ENCODE measurements at places on chromosomes 1 and 21.

DNA sequence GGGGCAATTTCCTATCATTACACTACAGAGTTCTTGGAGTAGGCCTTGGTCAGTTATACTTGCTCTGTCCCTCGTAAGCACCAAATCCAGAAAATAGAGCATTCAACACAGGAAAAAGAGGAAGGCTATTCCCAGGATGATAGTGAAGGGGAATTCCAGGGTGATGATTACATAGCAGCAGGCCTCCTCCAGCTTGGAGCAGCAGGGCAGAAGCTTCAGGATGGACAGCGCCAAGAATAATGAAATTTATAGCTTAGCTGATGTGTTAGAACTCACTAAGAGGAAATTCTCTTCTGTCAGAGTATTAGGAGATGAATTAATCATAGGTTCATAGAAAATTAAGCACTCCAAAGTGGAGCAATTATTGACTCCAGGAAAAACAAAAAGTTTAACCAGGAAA, 10.8 kb upstream of the SMAP2 start:
- DNase-seq = no peak

DNA sequence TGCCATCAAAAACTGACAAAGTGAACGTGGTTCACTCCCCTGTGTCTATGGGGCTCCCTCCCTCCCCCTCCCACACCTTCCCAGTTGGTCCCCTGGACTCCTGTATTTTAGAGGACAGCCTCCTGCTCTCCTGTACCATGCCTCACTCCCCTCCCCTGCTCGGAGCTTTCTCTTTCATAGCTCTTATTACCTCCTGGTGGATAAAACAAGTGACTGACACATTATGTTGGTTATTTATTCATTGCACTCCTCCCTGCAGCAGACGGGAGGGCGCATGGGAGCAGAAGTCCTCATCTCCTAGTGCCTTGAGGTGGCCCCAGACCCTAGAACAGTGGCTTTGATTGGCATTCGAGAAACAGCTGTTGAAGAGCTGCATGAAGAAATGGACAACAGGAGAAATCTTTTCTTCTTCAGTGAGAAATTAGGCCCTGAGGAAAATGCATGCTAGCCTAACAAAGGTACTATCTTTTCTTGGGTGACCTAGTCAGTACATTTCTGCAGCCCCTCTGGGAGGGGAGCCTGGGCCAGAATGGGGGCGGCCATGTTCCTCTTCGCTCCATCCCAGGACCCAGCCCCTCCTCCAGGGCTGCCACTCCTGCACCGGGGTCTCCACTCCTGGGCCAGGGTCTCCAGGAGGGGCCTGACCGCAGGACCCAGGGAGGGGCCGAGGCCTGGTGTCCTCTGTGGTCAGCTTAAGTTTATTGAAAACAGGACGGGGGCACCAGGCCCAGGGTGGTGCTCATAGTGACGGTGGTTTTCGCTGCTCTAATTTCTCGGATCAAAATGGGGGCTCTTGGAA, 1.2 kb upstream of the TFF1 start:
- no peak for DNase-seq

DNA sequence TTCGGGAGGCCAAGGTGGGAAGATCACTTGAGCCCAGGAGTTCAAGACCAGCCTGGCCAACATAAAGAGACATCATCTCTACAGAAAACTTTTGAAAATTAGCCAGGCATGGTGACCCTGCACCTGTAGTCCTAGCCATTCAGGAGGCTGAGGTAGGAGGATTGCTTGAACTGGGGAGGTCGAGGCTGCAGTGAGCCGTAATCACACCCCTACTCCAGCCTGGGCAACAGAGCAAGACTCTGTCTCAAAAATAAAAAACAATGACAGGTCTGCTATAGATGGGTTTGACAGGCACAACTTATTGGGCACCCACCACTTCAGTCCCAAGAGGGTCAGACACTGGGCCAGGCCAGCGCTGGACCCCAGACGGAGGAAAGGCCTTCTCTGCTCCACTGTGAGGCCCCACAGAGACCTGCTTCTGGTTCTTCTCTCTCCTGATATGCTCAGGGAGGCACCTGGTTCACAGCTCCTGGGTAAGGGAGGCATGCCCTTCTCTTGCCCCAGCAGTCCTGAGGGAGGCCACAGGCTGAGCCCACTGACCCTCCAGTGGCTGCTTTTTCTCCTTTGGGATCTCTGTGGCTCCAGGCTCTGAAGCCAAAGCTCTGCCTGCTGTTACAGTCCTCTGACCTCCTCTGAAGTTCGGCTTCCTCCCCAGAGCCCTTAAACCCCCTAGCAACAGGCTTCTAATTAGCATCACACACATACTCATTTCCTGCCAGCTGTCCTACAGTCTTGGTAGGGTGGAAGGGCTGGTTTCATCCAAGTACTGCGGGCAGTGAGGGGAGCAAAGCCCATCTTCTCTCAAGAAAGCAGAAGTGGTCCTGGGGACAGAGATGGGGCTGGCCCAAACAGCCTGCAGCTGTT, 14.4 kb downstream of the S100A16 start:
- DNase-seq = no peak

DNA sequence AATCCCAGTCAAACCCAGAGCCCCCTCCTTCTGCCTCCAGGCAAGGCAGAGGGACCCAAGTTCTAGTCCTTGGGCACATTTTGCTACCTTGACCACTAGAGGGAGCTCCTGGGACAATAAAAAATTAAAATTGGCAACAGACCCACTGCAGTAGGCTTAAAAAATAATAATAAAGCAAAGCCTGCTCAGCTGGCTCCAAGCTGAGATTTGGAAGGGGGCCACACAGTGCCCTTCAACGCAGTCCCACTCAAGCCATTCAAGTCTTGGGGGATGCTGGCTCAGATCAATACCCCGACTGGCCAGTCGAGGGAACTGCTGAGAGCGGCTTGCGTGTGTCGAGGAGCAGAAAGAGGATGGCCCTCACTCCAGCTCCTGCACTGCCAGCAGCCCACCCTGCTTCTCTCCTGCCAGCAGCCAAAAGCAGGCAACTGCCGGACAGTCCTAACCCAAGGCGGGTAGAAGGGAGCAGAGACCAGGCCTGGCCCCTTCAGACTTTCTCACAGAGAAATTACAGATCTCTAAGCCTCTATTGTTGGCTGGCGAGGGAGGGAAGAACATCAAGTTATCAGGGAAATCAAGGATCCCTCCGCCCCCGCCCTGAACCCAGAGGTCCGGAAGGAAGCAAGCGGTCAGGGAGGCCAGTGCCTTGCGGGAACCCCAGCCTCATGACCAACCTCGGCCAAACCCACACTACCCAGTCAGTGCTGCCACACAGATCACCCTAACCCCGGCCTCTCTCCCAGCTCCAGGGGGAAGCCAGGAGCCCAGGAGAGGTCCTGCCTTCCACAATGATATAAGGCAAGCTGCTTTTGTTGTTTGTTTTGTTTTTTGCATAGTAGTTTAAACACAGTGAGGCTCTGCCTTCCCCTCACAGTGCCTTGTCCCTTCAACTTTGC, 4.9 kb upstream of the ALDH4A1 start:
- peak; percentile 55 for DNase-seq

GRCh38 chr1:6743189-6744101, 41.8 kb upstream of the CAMTA1 start:
- DNase-seq = peak; percentile 81

GRCh38 chr1:226610671-226611070, 62.1 kb downstream of the STUM start:
- DNase-seq = no peak
